ENCODE measurements at places on chromosomes 13 and 19. TPM values are rescaled to one million over a fixed set of nuclear protein-coding genes. Genes with fewer than 3 reads are reported as not detected.

The ACP7 gene
- total RNA-seq, result not detected

- DNase-seq, result no peak
Measured at GRCh38 chr13:78999494-78999893, 340.5 kb upstream of the OBI1 start.

- no peak for DNase-seq
Measured at GRCh38 chr13:93655154-93655553, 428.5 kb downstream of the GPC6 start.

GRCh38 chr19:1279782-1280341 lies 4.5 kb downstream of the FAM174C start:
- DNase-seq, result peak; percentile 85

Data from CD8-positive, alpha-beta memory T cell (primary cell).